ENCODE measurements at places on chromosomes 2 and 18.

- DNase-seq, result no peak
Observed at GRCh38 chr2:202423139-202423538, 47.0 kb downstream of the BMPR2 start.

GRCh38 chr2:148122788-148123187, 101.9 kb downstream of the MBD5 start:
- DNase-seq, result no peak

- DNase-seq, result no peak
Observed at GRCh38 chr18:13756671-13757070, 30.2 kb downstream of the RNMT start.

- DNase-seq, result no peak
Observed at GRCh38 chr2:177799531-177799930, 273.0 kb downstream of the PDE11A start.

DNA sequence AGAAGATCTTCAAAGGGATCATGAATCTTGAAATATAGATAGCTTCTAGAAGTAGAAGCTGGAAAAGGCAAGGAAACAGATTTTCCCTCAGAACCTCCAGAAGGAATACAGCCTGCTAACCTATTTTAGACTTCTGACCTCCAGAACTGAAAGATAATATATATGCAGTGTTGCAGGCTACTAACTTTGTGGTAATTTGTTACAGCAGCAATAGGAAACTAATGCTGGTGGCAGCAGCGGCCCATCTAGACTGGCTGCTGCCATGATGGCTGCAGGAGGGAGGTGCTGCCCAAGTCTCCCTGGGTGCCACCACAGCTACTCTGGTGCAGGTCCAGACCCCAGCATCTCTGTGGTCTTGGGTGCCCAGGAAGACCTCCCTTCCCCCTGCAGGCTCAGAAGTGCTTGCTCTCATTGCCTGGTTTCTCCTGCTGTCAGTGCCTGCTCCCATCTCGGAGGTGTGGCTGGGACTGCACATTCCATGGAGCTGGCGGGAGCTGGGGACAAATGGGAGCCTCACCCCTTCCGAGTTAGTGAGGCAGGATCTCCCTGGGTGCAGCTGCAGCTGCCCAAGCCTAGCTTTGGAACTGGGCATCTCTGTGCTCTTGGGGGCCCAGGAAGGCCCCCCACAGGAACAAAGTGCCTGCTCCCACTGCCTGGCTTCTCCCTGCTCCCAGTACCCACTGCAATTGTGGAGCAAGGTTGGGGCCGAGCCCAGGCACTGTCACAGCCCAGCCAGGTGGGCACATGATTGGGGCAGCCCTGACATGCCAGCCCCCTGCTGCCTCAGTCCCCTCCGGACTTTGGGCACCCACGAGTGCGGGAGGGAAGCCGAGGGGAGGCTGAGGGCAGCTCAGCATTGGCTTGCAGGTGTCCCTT, 18.1 kb upstream of the CCDC88A start:
- DNase-seq, result no peak

DNA sequence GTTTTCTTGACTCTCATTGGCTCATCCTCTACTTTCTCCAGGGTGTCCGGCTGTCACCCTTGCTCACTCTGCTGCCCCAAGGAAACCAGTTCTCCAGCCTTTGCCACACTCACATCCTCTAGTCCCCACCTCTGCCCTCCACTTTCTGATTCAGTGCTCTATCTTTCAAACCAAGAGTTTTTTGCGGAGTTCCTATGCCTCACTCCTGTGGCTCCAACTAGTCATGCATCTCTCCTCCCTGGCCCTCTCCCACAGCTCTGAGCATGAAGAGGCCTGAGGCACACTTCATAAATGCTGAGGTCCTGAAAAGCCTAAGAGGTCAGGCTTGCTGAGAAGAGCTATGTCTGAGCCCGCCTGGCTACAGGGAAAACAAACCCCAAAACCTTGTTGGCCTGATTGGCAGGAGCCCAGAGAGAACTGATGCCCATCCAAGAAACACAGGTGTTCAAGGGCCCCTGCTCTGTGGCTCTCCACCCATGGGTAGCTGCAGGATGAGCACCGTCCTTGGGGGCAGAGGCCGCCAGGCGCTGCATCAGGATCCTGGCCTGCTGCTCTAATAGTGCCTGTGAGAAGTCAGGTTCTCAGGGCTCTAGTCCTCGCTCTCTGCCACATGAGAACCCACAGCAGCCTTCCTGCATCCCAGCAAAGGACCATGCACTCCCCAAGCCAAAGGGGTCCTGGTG, 42.1 kb downstream of the HS1BP3 start:
- no peak for DNase-seq

- no peak for DNase-seq
Observed at GRCh38 chr2:222760301-222760897, 88.9 kb downstream of the MOGAT1 start.

DNA sequence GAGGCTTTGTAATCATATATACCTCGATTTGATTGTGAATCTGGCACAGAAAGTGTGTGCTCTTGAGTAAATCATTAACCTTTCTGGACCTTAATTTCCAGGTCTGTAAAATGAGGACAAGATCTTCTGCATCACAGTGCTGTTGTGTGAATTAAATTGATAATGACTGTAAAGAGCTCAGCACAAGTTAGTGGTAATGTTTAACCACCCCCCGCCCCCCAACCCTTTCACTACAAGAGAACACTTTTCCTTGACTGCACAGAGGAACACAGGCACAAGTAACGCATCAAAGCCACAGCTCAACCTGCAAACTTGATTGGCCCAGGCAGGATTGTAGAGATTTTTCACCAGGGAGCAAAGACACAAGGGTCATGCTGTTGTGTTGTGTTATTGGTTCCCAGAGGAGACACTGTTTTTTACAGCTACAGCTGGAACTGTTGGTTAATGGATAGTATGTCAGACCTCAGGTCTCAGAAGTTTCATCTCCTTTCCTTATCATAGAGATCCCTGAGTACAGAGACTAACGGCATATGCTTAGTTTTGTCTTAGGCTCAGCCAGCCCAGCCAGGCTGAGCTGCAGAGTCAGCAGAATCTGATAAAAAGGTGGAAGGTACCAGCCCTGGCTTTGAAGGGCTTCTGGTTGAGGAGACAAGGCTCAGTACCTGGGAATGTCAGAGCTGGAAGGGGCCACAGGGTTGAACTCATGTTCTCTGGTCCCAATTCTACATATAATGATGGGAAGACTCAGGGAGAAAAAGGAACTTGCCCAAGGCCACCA, 10.6 kb downstream of the SETBP1 start:
- DNase-seq, result no peak

DNA sequence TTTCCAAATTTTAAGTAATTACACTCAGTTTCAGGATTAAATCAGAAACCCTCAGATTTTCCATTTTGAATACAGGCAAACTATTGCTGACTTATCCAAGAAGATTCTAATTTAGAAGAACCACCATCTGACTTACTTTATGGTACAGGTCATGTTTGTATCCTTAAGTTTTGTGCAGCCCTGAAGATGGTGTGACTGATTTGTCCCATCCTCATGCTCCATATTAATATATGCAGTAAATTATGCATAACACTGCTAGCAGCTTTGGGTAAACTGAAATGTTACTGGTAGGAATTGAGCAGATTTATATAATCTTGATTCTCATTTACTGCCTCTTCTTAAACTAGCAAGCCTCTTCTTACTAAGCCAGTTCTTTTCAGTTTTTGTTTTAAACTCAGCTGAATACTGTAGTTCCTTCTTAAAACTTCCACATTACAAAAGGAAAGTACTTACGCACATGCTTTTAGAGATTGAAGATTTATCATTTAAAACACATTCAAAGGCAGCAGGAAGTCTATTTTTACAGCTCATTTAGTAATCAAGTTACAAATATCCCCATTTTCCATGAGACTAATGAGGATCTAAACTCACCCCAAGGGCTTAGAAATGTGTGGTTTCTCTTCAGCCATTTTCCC, 25.7 kb downstream of the MEX3C start:
- no peak for DNase-seq

GRCh38 chr18:28114472-28114871, 62.5 kb downstream of the CDH2 start:
- no peak for DNase-seq

DNA sequence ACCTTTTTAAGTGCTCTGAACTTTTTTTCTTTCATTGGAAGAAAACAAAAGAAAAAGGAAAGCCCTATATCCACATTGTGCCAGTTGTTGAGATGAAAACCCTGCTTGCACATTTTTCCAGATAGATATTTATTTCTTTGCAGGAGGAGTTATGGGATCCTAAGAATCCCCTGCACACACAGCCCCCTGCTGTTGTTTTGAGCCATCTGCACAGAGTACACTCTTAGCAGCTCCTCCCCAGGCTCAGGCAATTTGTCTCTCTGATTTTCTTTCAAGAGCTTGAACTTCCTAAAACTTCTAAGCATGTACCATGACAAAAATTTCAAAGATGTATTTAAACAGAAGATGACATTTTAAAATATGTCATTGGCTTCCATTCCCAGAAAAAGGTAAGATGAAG, 436.9 kb downstream of the METTL4 start:
- no peak for DNase-seq

GRCh38 chr18:56933472-56933871, 213.4 kb upstream of the BOD1L2 start:
- DNase-seq, result no peak

DNA sequence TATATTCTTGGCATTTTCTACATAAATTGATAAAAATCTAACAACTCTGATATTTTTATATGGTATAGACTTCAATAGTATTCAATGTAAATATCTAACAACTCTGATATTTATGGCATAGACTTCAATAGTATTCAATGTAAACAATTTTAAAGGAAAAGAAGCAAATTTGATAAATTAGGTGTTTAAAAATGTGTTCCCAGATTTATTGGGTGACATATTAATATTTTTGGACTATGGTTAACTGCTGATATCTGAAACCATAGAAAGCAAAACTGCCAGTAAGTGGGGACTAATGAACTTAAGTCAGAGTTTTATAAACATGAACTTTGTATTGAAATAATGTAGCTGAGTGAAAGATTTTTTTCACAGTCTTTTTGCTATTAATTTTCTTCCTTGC, 1576.0 kb upstream of the DDX18 start:
- no peak for DNase-seq

- DNase-seq, result no peak
Observed at GRCh38 chr2:55732854-55733253, 39.2 kb upstream of the PNPT1 start.

- DNase-seq, result no peak
Observed at GRCh38 chr2:62217970-62218369, 22.1 kb downstream of the B3GNT2 start.

DNA sequence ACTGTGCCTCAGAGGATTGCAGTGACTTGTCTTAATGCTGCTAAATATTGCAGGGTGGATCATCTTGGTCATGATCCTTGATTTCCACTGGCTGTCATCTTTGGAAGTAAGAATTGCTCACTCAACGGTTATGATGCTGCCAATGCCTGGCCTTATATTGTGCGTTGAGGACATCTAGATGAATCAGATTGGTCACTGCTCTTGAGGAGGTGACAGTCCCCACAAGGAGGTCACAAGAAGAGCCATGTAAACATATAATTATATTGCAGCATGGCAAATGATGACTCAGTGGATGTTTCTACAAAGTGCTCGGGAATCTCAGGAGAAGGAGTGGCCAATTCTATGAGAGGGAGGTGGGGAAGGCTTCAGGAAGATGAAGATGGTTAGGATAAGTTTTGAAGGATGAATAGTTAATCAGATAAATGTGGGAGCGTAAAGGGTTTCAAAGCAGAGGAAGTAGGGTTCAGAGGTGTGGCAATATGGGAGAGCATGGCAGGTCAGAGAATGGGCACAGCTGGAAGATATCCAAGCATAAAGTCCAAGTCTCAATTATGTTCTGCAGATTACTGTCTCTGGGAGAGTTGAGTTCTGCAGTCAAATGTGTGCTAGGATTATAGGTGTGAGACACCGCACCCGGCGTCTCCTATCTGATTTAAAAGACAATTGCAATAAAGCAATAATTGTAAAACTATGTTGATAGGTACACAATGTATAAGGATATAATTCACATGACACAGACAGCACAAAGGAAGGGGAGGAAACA, 21.3 kb upstream of the TMEM131 start:
- no peak for DNase-seq

- DNase-seq, result no peak
Observed at GRCh38 chr2:203861197-203861596, 6.4 kb upstream of the CTLA4 start.

- DNase-seq, result no peak
Observed at GRCh38 chr2:101113441-101114267, 37.5 kb downstream of the TBC1D8 start.

DNA sequence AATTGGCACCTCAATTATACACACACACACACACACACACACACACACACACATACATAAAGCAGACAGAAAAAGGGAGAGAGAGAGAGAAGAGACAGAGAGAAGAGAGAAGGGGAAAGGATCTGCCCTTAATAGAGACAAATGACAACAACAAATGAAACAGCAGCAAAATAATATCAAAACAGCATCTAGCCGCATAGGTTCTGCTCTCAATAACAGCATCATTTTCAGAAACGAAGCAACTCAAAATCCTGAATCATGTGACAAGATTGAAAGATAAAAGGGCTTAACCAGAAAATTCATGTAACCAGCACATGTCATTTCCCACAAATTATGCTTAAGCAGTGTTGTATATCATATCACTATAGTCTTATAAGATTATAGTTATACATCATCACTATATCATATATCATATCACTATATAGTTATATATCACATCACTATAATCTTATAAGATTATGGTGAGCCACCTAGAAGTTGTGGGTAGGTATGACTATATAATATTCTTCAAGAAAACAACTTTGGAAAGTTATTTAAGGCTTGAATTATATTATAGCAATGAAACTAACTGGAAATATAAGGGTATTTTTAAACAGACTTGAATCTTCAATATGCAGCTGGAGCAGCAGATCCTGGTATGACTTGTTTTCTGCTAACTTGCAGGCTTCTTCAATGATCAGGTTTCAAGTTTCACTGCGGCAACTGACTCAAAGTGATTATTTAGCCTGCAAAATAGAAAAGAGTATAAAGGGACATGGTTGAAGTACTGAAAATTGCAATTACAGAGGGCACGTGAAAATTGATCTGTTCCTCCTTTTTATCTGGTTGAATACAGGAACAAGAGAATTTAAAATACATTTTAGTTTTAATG, 16.1 kb upstream of the VPS54 start:
- no peak for DNase-seq

DNA sequence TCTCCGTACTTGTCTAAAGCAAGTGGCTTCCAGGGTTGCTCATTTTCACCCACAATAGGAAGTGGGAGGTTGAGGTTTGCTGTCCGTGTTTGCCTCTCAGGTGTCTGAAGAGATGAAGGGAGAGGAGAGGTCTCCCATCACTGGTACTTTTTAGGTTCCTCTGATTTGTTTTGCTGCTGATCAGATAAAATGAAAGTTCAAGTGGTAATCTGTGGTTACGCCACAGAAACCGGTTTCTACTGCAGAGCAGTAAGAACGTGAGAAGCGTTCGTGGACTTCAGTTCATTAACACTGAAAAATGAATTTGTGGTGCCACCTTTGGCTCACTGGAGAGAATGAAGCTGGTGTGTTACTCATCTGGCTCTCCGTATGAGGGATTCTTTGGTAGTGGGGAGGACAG, 118.2 kb downstream of the GBX2 start:
- no peak for DNase-seq

- DNase-seq, result no peak
Observed at GRCh38 chr2:63902149-63902548, 60.5 kb downstream of the UGP2 start.

All from activated gamma-delta T cell (primary cell).